HuH-7.5 (cell line): ENCODE measurements at places on chromosomes 3 and 15.

- DNase-seq, result no peak
Observed at GRCh38 chr3:23996095-23996524, 51.0 kb downstream of the NR1D2 start.

DNA sequence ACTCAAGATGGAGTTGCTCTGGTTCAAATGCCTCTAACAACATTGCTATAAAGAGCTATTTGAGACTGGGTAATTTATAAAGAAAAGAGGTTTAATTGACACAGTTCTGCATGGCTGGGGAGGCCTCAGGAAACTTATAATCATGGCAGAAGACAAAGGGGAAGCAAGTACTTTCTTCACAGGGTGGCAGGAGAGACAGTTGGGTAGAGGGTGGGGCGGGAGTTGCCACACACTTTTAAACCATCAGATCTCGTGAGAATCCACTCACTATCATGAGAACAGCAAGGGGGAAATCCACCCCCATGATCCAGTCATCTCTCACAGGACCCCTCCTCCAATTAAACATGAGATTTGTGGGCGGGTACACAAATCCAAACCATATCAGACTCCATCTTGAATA is 30.7 kb downstream of the MAP2K5 start:
- DNase-seq, result no peak

DNA sequence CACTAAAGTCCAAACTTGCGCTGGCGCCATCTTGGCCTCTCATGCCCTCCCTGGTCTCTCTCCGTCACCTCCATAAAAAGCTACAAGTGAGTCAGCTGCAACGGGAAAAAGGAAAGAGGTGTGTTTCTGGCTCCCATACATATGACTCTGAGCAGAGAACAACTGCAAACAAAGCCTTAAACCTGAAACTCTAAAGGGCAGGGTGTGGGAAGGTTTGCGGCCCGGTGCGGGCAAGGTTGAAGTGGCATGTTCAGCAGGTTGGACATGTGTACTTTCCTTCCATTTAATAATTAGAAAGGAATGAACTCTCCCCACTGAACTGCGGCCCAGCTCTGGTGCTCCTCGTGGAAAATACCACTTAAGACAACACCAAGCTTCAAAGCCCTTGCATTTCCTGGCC is 59.0 kb upstream of the PPARG start:
- no peak for DNase-seq

- DNase-seq, result no peak
Observed at GRCh38 chr3:135382188-135382587, 583.3 kb upstream of the PPP2R3A start.

DNA sequence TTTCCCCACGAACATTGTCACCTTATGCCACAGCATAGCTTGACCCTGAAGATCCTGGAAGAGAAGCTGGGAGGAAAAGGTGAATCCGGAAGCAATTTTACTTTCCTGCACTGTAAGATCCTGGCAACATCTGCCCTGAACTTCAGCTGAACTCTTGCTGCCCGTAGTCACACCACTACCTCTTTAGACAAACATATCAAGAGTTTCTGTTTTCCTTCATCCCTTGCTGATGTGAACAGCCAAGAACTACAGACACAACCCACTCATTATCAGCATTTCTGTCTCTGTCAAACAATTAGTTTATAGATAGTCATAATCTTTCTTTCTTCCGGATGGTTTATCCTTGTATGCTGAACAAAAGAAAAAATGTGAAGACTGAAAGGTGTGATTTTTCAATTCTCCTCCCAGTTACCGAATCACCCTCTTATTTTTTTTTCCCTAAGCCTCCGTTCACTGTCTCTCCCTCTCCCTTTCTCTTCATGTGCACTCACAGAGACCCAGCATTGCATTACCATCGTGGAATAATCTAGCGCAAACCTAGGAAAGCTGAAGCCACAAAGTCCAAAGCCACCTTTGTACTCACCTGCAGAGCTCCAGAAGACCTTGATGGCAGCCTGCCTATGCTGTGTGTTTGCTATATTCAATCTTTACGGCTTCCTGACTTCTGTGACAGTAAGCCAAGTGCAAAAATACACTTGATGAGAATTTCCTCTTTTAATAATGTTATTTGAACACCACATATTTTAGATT is 229.2 kb downstream of the CDIN1 start:
- no peak for DNase-seq
